ENCODE measurements at places on chromosomes 2 and 18. TPM values are rescaled to one million over a fixed set of nuclear protein-coding genes. Genes with fewer than 3 reads are reported as not detected.

The POMC gene
- total RNA-seq = 9.2 TPM

DNA sequence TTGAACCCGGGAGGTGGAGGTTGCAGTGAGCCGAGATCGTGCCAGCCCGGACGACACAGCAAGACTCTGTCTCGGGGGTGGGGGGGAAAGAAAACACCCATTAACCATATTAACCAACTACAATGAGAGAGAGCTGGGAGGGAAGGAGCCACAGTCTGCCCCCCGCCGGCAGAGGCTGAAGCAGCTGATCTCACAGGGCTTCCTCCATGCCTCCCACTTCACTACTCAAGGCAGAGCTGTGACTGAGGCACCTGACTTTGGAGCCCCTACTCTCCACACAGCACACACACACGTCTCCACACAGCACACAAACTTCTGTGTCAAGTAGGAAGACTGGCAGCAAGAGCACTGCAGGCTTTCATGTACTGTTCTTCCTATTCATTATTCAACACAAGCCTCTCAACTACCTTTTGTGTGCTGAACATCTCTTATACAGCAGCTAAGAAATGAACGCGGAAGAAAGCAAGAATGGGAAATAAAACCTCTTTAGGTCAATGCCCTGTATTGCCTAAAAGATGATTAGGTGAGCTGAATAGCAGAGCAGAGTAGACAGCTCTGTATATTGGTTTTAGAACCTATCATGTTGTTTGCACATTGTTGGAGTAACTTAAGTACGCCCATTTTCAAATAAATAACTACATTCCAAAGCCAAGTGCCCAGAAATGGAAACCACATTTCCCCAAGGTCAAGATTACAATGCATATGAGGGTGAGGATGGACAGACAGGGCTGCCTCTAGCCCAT is 26.2 kb downstream of the PDIA6 start:
- DNase-seq = no peak

The TUBA3D gene
- total RNA-seq = 113 TPM

The KLHL30 gene
- total RNA-seq = 20.0 TPM

The DUSP2 gene
- total RNA-seq = 1.5 TPM

DNA sequence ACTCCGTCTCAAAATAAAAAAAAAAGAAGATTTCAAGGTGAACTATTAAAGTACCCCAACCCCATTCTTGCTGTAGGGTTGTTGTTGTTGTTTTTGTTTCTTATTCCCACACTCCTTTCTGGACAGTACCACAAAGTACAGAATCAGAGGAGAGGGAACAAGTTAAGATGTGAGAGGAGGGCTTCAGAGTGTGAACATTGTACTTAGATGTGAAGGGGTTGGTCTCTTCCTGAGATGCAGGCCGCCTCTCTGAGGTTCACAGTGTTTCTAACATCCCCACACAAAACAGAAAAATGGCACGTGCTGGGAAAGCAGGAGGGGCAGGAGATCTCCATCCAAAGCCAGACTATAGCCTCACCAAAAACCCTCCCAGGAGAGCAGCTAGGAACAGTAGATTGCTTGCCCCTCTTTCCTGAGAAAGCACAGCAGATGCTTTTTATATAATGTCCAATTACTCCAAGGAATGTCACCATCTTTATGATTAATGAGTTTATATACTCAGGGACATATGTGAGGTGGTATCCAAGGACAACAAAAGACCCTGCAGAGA is 22.6 kb downstream of the ADD2 start:
- DNase-seq = no peak

DNA sequence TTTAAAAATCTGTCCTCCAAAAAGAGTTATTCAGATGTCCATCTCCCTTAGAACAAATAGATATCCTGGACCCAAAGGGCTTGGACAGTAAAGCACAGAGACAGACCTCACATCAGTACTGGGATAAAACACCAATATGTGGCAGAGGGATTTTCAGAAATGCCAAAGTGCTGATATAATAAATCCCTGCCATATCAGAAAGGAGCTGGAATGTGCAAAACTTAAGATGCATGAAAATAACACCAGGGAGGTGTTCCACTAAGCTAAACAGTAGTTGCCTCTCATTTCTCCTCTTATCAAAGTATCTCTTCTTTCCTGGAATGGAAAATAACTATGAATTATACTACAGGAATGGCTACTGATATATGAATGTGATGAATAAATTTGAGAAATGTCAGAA is 13.2 kb downstream of the USP40 start:
- no peak for DNase-seq

The KCNK3 gene
- total RNA-seq = 2.7 TPM

- DNase-seq = no peak
Observed at GRCh38 chr2:42164046-42164445, 5.1 kb upstream of the EML4 start.

DNA sequence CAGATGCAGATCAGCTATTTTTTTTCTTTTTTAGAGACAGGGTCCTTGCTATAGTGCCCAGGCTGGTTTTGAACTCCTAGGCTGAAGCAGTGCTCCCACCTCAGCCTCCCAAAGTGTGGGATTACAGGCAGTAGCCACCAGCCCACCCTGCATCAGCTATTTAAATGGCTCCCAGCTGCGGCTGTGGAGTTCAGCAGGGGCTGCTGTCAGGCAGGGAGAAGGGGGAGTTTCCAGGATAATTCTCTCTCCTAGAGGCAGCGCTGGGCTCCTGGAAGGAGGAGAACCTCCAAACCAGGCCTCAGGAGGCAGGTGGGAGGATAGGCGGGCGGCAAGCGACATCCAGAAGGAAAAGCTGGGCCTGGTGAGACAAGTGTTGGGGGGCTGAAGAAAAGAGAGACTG is 65.7 kb downstream of the ACTR2 start:
- no peak for DNase-seq

DNA sequence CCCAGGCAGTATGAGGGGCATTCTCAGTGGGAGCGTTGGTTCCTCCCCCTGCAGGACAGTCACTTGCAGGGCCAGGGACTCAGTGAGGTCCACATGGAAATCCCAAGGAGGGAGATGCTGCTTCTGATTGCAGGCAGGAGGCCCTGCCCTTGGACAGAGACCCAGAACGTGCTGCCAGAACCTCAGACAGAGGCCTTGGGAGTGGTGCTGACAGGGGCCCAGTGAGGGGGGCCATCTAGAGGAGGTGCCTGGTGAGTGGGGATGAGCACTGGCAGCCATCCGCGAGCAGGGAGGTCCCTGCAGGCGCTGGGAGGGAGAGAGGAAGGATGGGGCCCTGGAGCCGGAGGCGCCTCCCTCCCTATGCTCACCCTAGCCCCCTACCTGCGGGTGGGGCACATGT is 133.1 kb downstream of the DYSF start:
- DNase-seq = no peak

The CYTIP gene
- total RNA-seq = 1.1 TPM

GRCh38 chr2:85971366-85971765 is 82.6 kb upstream of the ST3GAL5 start:
- DNase-seq = no peak

The METTL8 gene
- 9.5 TPM for total RNA-seq

The REG1B gene
- not detected for total RNA-seq

GRCh38 chr2:223969856-223970255 is 12.6 kb downstream of the MRPL44 start:
- no peak for DNase-seq

The PLGLB1 gene
- total RNA-seq = 2.7 TPM

DNA sequence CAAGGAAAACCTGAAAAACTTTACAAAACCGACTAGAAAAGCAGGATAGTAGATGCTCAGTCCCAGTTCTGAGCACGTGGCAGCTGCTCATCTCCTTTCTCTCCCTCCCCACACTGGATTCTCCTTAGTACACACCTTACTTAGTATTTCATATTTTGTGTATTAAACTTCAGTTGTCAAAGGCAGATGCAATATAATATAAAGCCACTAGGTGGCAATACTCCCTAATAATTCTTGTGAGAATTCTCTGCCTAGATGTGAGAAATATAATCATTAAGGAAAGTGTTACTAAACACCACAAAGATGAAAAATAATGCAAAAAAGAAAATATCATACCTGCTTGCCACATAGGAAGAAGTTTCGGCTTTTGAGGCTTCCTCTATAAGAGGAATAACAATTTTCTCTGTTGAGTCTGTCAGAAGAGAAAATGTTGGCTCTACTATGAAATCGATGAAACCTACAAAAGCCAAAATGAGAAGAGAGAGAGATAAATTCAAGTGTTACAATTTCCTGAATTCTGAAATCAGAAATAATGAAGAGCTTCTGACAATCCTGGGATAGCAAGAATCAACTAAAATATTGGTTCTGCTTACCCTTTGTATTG is 200.6 kb downstream of the PPP1R1C start:
- DNase-seq = no peak

DNA sequence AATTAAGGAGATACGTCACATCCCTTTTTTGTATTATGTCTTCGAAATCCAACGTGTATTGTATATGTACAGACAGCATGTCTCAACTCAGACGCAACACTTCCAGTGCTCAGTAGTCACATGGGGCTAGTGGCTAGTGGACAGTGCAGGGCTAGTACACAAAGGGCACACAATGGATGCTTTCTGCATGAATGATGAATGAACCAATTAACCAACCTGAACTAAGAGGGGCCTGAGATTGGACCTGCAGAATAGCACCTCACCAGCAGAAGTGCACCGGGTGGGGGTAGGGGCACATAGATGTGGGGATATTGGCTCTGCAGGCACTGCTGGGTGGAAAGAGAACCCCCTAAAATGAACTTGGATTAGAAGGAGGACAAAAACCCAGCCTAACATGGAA is 20.7 kb downstream of the ST8SIA5 start:
- DNase-seq = no peak

GRCh38 chr18:56358608-56359280 is 279.6 kb downstream of the TXNL1 start:
- DNase-seq = no peak

DNA sequence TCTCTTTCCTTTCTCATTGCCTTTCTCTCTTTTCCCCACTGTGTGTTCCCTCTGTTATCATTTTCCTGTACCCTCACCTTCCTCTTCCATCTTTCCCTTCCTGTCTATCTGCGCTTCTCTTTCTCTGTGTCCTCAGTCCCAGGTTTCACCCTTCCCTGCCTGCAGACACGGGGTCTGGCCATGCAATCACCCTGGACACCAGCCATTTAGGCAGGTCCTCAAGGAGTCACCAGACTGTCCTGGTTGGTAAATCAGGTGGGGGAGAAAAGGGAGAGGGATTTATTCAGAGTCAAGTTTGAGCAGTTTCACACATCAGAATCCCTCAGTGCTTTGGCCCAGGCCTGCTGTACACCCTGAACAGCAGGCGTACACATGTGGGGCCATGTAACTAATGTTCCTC is 169.3 kb downstream of the ANKRD30B start:
- no peak for DNase-seq

DNA sequence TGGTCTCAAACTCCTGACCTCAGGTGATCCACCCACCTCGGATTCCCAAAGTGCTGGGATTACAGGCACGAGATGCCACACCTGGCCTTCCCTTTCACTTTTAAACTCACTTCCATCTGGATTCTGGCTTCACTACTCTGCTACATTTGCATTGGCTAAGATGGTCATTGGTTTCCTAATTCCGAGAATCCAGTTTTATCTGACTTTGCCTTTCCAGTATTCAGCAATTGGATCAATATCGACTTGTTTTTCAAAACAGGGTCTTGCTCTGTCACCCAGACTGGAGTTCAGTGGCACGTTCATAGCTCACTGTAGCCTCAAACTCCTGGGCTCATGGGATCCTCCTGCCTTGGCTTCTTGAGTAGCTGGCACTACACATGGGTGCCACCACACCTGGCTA is 4.7 kb upstream of the CD302 start:
- DNase-seq = no peak

The B3GNT7 gene
- 7.7 TPM for total RNA-seq

The PLEKHH2 gene
- total RNA-seq = 1.2 TPM

The TUBA4B gene
- total RNA-seq = not detected

DNA sequence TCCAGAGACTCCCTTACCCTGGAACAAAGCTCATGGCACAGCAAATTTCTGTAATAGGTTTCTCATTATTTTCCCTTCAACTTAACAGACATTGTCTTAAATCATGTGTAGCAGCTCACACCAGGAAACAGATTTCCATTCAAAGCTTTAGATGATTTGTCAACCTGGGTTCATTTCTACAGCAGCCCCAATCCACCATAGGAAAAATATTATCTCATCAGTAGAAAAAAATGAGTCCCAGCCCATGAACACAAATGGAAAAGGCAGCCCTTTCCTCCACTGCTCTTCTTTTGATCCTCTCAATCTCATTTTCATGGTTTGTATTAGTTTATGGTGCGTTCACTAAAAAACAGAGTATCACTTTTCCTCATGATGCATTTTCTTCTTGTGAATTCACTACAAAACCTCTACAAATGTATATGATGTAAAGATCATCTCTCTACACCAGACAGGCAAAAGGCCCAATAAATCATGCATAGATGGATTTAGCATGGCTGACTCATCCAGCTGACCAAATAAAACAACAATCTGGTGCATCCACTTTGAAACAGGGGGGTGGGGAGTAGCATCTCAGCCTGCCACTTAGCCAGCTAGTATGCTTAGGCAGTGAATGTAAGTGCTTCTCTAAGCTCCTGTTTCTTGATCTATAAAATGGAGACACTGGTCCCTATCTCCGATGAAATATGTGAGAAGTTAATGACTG is 78.6 kb downstream of the SATB2 start:
- no peak for DNase-seq

GRCh38 chr2:190653231-190653630 is 4.3 kb downstream of the NAB1 start:
- no peak for DNase-seq

GRCh38 chr18:22639026-22639463 is 221.3 kb upstream of the CTAGE1 start:
- no peak for DNase-seq

The NCKAP5 gene
- 7.9 TPM for total RNA-seq

- no peak for DNase-seq
Observed at GRCh38 chr2:188663301-188663700, 310.9 kb upstream of the COL3A1 start.

DNA sequence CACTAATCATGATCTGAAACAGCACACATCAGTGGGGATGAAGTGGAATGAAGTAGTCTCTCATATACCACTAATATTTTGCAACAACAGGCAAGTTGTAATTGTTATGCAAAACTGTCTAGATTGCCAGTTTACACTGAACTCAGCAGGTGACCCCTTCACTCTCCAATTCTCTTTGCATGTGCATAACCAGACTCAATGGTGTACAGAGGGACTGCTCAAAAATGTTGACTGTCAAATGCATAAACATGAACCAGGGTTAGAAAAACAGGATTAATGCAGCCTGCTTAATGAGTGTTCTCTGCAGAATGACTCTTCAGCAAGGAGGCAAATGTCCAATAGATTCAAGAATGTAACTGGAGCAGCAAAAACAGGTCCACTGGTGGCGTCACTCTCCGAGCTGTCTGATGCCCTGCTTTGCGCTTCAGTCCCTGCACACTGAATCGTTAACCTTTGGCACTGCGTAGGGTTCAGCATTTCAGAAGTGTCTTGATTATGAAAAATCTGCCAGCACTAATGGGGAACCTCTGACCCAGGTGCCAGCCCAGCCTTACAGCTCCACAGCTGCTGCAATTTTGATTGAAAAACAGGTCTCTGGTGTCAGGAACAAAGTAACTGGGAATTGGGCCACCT is 209.3 kb downstream of the TDRD15 start:
- DNase-seq = no peak
